ENCODE measurements at places on chromosomes 7 and 10. TPM values are rescaled to one million over a fixed set of nuclear protein-coding genes. Genes with fewer than 3 reads are reported as not detected.

The IFIT1 gene
- total RNA-seq, result 14.1 TPM

The AKR1C2 gene
- 0.66 TPM for total RNA-seq

The TMEM273 gene
- total RNA-seq, result not detected

The COBL gene
- 8.8 TPM for total RNA-seq

GRCh38 chr7:93006480-93007095 is 111.2 kb downstream of the SAMD9 start:
- no peaks in the 10 kb centered on the region for H3K27me3 ChIP-seq
- no peaks in the 10 kb centered on the region for H3K36me3 ChIP-seq
- H3K4me1 ChIP-seq, result peaks cover 9% of the 10 kb centered on the region
- no peak overlapping the region for H3K27ac ChIP-seq
- no peak overlapping the region for H3K4me3 ChIP-seq
- no peak for DNase-seq

DNA sequence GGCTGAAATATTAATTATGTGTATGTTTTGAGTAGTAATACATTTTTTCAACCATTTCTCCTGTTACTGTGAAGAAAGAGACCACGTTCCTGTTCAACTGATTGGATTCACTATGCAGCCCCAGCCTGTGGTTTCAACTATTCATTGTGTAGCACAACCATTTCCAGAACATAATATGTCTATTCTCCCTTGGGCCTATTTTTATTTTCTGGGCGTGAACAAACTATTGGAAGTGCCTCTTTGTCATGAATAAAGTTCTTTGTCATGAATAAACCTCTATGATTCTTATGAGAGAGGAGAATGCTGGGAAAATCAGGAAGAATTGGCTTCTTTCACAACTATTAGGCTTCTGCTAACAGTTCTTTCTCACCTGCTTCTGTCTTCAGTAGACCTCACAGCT is 152.4 kb downstream of the GNAT3 start:
- H3K27me3 ChIP-seq, result no peaks in the 10 kb centered on the region
- H3K4me1 ChIP-seq, result peaks cover 29% of the 10 kb centered on the region
- DNase-seq, result no peak
- H3K27ac ChIP-seq, result no peak overlapping the region

GRCh38 chr7:68183176-68183575 is 1186.5 kb downstream of the TYW1 start:
- DNase-seq, result no peak
- H3K4me3 ChIP-seq, result no peak overlapping the region
- H3K27me3 ChIP-seq, result no peaks in the 10 kb centered on the region

DNA sequence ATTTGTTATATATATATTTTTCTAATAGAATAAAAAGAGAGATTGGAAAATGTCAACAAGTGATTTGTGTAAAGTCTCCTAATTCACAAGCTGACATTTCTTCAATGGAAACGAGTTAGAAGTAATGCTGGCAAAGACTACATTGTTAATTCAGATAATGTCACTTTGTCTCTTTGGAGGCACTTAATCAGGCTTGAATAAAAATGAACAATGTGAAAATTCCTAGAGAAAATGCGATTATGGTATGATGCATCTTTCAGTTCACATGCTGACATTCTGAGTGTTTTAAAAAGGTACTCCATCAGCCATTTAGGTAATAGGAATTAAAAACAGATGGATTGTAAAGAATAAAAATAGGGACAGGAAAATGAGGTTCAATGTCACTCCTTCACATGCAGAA is 100.1 kb downstream of the SLC13A1 start:
- H3K4me3 ChIP-seq, result no peak overlapping the region
- H3K27ac ChIP-seq, result no peak overlapping the region
- no peaks in the 10 kb centered on the region for H3K36me3 ChIP-seq
- DNase-seq, result no peak

- no peak overlapping the region for H3K27ac ChIP-seq
- H3K4me1 ChIP-seq, result no peaks in the 10 kb centered on the region
- no peak overlapping the region for H3K4me3 ChIP-seq
- H3K27me3 ChIP-seq, result no peaks in the 10 kb centered on the region
- H3K36me3 ChIP-seq, result no peaks in the 10 kb centered on the region
These were observed 33.5 kb upstream of the TSPAN33 start for GRCh38 chr7:129110982-129111376.

DNA sequence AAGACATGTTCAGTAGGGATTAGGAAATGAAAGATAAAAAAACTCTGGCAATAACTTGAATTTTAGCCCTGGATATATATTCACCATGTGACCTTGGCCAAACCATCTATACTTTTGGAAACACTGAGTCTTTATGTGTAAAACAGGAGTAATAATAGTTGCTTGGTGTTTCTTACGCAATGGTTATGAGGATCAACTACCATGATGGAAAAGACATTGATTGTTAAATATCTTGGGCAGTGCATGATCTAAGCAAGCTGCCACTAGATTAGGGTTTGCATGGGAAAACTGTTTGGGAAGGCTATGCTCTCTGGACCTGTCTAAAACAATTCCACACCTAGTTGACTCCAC is 6.5 kb downstream of the OR6B1 start:
- no peak overlapping the region for H3K27ac ChIP-seq
- DNase-seq, result no peak
- H3K4me3 ChIP-seq, result no peak overlapping the region
- no peaks in the 10 kb centered on the region for H3K36me3 ChIP-seq

DNA sequence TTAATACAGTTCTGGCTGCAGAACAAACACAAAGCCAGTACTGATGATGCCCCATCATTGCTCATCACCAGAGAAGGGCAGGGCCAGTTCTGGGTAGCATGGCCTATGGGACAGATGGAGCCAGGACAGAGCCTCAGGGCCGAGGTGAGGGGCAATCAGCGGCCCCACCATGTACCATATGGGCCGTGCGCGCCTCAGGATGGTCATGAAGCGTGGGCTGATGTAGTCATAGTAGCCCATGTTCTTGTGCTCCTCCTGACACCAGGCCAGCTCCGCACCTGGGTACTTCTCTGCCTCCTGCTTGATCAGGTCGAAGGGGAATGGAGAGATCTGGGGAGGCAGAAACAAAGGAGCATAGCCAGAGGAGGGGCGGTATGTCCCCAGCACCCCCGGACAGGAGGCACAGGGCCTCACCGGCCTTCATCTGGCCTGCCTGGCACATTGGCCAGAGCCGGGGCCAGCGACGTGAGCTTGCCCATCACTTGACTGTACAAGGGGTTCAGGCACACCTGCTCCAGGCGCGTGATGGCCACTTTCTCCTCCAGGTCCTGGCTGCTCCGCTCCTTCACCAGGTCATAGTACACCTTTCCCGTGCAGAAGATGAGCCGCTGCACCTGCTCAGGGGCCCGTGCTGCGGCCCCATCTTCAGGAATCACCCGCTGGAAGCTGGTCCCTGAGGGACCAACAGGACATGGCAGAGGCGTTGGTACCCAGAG is 26.1 kb downstream of the OGDHL start:
- no peak overlapping the region for H3K4me3 ChIP-seq
- no peaks in the 10 kb centered on the region for H3K36me3 ChIP-seq
- no peaks in the 10 kb centered on the region for H3K27me3 ChIP-seq
- H3K4me1 ChIP-seq, result peaks cover 43% of the 10 kb centered on the region
- H3K27ac ChIP-seq, result no peak overlapping the region

DNA sequence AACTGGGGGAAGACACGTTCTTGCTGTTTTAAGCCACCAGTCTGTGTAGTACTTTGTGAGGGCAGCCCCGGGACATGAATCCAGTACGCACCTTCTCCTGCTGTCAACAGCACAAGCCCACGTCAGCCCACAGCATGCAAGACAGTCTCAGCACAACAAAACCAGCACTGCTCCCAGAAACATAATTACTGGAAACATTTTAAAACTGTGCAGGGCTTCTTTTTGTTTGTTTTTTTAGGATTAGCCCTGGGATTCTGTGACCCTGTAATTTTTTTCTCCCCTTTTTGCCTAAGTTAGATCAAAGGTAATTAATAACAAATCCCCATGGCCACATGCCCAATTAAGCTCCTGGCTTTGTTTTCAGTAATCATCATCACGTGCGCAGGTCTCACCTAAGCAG is 87.5 kb downstream of the VOPP1 start:
- H3K36me3 ChIP-seq, result no peaks in the 10 kb centered on the region
- H3K27ac ChIP-seq, result no peak overlapping the region

- H3K27ac ChIP-seq, result no peak overlapping the region
- no peaks in the 10 kb centered on the region for H3K27me3 ChIP-seq
- H3K36me3 ChIP-seq, result peaks cover 4% of the 10 kb centered on the region
- no peaks in the 10 kb centered on the region for H3K4me1 ChIP-seq
These were observed 175.3 kb upstream of the SH2B2 start for GRCh38 chr7:102111061-102112041.

GRCh38 chr10:35379226-35380137 is 43.2 kb downstream of the CCNY start:
- no peaks in the 10 kb centered on the region for H3K27me3 ChIP-seq
- peak; percentile 40 for DNase-seq
- no peak overlapping the region for H3K27ac ChIP-seq

DNA sequence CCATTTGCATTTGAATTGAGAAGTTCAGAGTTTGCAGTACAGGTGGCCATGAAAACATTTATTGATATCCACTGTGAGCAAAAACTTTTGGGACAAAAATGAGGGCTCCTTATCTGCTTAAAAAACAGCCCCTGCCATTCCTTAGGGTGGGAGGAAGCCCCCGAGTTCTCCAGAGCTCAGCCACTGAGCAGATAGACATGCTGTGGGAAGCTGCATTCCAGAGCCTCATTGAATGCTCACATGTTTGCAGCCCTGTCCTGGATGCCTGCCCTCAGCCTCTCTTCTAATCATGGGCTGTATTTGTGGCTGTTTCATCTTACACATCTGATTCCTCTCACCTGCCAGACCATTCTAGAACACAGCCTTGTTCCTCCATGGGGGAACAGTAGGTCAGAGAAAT is 33.3 kb downstream of the PLPP4 start:
- no peak for DNase-seq
- no peaks in the 10 kb centered on the region for H3K36me3 ChIP-seq
- no peaks in the 10 kb centered on the region for H3K4me1 ChIP-seq
- no peak overlapping the region for H3K4me3 ChIP-seq
